Activated T-helper 1 cell treated with anti-CD3 and anti-CD28 coated beads, Interleukin-2, amount 50 U/mL, for 16 hours (primary cell): ENCODE measurements at places on chromosomes 11 and 22.

- DNase-seq, result no peak
Measured at GRCh38 chr11:119618208-119618909, 110.6 kb downstream of the NECTIN1 start.

- no peak for DNase-seq
Measured at GRCh38 chr11:4682623-4683419, 14.8 kb downstream of the OR51E2 start.

DNA sequence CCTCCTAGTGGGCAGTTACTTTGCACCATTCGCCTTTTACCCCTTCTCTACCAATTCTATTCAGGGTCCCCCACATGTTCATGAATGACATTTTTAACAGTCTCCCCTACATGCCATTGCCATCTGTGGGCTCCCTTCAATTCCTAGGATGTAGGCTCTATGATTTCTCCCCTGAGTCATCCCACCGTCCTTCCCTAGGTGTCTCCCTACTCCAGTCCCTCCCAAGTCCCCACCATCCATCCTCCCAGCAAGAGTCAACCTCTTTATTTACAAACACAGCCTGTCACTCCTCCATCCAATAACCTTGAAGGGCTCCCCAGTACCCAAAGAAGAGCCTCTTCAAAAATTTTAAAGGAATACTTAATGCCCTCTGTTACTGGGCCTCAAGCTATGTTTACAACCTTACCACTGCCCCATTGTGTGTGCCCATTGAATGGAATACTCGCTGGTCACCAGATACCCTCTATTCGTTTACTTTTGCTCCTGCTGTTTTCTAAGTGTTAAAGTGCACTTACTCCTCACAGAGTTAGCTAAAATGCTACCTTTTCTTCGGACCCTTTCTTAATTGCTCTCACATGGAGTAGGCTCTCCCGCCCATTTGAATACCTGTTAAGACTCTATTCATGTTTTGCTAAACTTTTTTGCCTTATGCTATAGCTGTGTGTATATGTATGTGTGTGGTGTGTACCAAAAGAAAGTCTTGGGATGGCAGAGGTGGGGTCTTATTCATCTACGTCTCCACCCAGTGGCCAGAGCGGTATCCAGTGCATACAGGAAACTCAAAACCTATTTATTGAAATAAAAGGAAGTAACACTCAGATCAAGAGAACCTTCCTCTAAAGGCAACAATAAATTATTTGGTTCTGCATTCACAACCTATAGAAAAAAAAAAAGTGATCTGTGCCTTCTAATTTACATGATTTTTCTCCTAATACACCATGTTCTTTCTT is 235.8 kb upstream of the CCDC90B start:
- no peak for DNase-seq

DNA sequence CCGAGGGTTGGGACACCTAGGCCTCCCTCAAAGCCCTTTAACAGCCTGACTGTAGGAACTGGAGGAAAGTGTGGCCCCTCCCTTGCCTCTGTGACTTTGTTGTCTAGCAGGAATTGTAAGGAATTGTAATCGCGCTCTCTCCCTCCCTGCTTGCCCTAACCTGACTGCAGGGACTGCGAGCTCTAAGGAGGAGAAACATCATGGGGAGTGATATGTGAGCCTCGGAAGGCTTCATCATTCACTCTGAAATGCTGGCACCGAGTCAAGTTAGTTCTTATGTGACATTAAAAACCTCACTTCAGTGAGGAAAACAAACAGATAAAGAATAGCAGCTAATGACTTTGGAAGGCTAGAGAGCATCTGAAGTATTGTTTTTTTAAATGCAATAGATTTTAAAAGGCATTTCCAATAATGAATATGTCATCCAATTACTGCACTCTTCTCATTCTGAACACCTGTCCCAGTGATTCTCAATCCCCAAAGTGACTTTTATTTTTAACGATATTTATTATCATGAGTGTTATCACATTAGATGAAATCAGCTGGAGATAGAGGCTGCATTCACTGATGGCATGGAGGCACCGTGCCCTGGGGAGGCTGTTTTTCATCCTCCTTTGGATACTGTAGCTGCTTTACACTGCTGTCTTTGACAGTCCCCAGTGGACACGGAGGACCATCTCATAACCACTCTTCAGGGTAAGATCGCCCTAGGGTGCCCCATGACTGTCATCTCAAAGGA is 58.5 kb upstream of the NTM start:
- DNase-seq, result no peak

DNA sequence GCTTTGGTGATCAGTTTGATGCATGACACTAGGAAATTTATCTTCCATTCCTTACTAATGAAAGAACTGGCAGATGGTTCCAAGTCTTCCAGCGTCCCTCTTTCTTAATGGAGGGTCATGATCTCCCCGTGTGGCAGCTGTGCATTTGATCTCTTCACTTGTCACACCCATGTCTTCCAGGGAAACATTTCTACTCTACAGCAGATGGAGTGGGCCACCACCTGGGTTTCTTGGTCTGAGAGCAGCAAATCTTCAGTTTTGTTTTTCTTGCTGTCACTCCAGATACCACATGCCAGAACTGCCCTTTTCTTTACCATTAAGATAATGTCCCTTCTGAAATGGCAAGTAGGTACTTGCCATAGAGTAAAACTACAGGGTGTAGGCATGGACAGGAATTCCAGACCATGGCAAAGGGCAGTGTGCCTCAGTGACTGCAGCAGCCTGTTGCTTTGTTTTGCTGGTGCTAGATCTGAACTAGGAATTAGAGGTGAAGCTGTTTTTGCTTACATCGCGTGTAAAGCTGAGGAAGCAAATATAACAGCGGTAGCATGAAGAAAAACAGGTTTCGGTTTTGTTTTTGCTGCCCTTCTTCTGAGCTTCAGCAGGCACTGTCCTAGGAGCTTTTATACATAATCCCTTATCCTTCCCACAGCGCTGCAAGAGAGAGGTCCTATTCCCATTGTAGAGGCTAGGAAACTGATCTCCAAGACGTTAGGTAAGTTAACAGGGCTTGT is 20.7 kb upstream of the C11orf96 start:
- no peak for DNase-seq

DNA sequence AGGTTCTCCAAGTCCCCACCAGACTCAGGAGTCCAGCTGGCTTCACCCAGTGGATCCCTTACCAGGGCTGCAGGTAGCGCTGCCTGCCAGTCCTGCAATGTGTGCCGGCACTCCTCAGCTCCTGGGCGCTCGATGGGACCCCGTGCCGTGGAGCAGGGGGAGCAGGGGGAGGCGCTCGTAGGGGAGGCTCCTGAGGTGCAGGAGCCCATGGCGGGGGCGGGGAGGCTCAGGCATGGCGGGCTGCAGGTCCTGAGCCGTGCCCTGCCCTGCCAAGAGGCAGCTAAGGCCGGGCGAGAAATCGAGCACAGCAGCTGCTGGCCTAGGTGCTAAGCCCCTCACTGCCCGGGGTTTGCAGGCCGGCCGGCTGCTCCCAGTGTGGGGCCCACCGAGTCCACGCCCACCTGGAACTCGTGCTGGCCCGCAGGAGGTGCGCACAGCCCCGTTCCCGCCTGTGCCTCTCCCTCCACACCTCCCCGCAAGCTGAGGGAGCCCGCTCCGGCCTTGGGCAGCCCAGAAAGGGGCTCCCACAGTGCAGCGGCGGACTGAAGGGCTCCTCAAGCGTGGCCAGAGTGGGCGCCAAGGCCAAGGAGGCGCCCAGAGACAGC is 792.9 kb upstream of the CCDC179 start:
- DNase-seq, result no peak

DNA sequence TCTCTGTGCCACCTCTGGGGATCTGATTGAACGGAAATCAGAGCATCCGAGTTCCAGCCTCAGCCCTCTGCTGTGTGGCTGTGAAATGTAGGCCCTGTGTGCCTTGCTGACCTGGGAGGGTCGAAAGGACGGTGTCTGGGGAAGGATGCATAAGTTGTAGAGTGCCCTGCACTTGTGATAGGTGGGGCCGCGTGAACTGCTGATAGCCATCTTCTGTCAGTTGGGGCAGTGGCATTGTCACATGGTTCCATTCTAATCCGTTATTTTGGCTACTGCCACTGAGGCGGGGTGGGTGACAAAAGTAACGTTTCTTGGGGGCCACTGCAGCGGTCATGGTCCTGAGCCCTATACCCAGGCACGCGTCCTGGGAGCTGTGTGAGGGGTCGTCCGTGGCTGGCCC is 63.4 kb downstream of the LRP5 start:
- no peak for DNase-seq

GRCh38 chr22:20859615-20860014 is 808 bp downstream of the SNAP29 start:
- DNase-seq, result no peak

GRCh38 chr11:14835496-14836492 is 56.2 kb downstream of the CYP2R1 start:
- DNase-seq, result no peak

DNA sequence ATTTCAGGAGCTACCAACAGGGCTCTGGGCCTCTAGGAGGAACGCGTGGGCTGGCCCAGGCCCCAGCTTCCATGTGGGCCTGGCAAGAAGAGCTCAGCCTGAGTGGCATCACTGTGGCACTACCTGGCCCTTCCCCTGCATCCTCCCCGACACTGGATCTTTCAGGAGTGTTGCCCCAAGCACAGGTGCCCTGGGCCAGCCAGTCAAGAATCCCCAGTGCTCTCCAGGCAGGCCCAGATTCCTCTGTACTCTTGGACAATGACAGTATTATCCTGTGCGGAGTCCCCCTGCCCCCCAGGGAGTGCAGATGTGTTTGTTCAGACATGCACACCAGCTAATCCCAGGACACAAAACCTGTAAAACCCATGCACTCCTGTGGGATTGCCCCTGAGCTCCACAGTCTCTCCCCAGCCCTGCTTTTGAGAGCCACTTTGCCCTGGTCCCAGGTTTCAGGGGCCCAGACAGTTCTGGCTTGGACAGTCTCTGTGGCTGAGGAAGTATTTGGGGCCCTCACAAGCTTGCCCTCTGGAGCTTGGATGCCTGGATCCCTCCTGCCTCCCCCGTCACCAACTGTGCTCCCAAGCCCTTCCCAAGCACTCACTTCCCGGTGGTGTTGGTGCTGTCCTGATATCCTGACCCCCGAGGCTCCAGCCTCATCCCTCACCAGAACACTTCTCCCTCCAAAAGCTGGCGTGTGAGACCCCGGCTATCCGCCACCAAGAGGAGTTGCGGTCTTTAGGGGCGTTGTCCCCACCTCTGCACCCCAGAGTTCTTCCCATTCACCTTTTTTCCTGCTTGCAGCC is 39.9 kb downstream of the KCNC1 start:
- DNase-seq, result no peak

- DNase-seq, result peak; percentile 26
Measured at GRCh38 chr22:42270176-42270509, 310 bp downstream of the TCF20 start.

GRCh38 chr22:11613898-11614755 is 3913.9 kb upstream of the OR11H1 start:
- no peak for DNase-seq

DNA sequence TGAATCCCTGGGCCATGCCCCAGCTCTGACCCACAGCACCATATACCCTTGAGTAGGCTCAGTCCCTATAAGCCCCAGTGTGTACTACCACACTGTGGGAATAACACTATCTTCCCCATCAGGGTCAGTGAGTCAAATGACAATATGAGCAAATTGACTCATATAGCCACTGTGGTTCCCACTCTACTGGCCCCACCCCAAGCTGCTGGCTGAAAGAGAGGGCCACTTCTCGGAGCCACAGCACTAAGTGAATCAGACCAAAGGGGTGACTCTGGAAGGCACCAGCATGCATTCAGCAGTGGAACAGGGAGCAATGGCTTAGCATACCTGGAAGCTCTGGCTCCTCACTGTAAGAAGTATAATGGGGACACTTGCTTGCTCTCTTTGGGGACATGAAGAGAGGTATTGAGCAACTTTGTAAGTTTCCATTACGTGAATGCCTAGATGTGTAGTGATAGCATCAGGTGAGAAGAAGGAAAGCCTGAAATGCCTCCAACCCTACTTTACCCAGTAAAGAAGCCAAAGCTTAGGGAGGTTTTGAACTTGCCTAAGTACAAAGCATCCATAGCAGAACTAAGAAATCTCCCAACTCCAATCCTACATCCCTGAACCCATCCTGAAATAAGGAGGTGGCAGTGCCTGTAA is 13.5 kb downstream of the CD59 start:
- DNase-seq, result no peak

GRCh38 chr11:61637277-61637676 is 42.9 kb upstream of the DAGLA start:
- DNase-seq, result no peak

DNA sequence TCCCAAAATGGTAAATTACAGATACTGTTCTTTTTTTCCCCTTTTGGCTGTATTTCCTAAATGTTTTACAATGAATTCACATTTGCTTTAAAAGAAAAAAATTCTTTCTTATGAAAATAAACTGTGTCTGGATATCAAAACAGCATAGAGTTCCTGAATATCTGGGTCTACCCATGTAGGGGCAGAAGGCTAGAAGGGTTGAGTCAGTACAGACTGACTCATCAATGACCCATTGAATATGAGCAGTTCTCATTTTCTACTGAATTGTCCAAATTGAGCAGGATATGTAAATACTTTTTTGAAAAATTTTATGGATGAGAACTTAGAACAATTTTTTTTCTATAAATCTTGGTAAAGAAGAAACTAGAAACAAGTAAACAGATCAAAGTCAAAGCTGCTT is 16.3 kb upstream of the C11orf87 start:
- no peak for DNase-seq

- DNase-seq, result no peak
Measured at GRCh38 chr11:95134491-95134890, 44.8 kb downstream of the ENDOD1 start.

GRCh38 chr11:66466225-66467033 is at the start of gene PELI3:
PELI3 (plus strand) TSS chr11:66466905; CDS start chr11:66468129, 1,224 bp downstream.
- DNase-seq, result peak; percentile 97

GRCh38 chr11:66050581-66051231 is 1.5 kb upstream of the SF3B2 start:
- no peak for DNase-seq

DNA sequence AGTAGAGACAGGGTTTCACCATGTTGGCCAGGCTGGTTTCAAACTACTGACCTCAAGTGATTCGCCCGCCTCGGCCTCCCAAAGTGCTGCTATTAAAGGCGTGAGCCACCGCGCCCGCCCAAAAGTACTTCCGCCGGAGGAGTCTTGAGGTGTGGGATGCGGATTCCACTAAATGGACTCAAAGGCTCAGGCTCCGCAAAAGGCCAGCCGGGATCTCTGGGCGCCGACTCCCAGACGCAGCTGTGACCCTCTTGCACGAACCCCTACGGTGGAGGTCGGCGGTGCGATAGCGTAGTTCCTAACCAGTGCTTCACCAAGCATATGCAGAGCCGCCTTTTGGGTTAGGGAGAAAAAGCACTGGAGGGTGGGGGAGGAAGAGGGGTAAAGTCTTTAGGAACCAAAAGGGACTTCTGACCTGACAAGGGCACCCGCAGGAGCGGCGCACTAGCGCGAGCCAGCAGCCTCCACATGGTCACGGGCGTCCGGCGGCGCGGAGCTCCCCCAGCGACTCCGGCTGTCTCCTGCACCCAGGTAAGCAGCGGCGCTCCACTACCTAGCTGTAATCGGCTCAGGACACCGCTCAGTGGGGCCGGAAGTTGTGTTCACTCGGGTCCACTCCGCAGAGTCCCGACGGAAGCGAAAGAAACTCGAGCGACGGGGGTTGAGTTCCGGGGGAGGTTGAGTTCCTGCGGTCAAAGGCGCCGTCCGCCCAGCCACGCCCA is at the start of gene MRPL16:
Gene MRPL16, minus strand, starts transcription at position 590 of the 722 bp plus-strand sequence. Its CDS starts 120 bp downstream, at position 470.
- DNase-seq, result peak; percentile 79

- no peak for DNase-seq
Measured at GRCh38 chr11:67435031-67435726, 2.3 kb downstream of the PTPRCAP start.
